ENCODE measurements at places on chromosomes 4 and X.

DNA sequence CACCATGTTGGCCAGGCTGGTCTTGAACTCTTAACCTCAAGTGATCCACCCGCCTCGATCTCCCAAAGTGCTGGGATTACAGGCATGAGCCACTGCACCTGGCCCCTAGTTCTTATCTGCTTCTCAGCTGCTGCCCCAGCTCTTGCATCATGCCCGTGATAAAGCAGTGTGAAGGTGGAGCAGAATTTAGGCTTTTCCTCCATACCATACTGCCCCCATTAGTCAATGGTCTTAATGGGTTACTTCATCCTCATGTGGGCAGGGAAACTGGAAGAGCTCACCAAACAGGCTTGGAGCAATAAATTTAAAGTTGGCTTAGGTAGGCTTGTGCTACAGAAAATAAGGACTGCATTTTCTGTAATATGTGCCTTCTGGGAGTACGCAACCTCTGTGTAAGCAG is 636.9 kb upstream of the BOD1L1 start:
- DNase-seq: no peak

- no peak for DNase-seq
These were observed 32.1 kb downstream of the RPS6KA6 start for GRCh38 chrX:84155938-84156337.

DNA sequence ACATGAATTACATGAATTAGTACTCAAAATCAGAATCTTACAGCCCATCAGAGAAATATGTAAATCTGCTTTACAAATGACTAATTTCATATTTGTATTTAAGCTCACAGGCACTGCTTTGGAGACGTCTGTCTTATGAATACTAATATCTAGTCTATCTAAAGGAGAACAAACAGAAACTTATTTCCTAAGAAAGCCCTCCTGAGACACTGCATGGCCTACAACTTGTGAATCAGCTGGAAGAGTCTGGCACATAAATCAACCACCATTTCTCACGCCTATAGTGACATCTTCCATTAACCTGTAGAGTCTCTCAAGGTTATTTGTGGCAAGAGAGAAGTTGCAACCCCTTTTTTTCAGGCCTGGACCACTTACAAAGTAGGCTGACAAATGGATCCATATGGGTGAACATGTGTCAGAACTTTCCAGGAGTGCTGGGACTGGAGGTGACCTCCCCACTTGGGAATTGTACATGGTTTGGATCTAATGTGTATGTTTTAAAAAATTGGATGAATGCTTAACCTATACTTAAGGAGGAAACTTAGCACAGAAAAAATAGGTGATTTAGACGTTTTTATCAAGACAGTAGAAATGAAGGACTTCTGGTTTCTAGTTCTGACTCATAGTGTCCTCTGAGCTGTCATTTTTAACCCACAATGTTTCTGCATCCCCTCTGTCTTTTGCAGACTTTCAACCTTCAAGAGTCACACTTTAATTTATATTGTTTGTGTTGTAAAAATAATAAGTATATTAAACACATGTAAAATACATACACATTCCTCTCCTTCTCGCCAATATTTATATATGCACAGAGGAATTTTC is 83.2 kb upstream of the ARHGAP24 start:
- no peak for DNase-seq

DNA sequence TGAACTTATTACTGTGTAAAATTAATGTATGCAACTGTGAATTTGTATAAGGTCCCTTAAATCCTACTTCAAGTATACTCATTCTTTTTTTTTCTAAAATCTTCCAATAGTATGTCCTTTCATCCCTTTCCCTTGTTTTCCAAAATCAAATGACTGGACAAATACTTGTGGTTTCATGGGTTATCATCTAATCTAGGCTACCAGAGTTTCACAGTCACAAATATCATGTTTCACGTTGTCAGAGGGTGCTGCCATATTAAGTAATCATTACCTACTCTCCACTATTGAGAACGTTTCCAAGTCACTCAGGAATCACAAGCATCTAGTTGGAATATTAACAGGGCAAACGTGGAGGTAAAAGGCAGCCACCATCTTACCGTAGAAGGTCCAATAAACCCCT is 1235.0 kb upstream of the TENM3 start:
- DNase-seq: no peak

DNA sequence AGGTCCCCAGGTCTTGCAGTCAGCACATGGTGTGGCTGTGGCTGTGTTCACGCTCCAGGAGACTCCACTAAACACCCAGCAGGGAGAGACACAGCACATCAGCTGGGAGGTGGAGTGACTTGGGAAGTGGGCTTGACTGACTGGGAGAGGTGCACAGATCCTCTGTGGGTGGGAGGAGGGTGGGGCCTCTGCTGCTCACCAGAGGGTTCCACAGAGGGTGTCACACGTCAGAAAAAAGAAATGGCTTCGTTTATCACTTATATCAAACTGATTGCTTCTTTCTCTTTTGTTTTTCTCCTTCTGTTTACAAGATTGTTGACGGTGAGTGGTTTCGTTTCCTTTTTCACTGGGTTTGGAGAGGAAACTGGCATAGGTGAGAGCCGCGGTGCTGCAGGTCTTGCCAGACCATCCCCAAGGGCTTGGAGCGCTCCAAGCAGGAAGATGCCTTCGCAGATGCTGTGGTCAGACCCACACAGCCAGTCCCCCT is 24.8 kb upstream of the FAM193A start:
- DNase-seq: no peak

DNA sequence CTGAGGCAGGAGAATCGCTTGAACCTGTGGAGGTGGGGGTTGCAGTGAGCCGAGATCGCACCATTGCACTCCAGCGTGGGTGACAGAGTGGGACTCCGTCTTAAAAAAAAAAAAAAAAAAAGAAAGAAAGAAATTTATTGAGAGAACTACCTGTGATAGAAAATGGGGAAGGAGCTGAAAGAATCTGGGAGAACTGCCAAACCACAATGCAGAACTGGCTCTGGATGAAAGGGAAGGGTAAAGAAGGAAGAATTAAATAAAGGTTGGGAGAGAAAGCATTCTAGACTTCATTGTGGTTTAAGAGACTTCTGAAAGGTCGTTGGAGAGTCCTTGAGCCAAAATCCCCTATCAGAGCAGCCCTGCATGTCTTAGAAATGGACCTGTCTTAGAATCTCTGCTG is 567.9 kb upstream of the HTR2C start:
- no peak for DNase-seq

GRCh38 chrX:40188573-40189417 is 91.0 kb upstream of the BCOR start:
- DNase-seq: no peak

DNA sequence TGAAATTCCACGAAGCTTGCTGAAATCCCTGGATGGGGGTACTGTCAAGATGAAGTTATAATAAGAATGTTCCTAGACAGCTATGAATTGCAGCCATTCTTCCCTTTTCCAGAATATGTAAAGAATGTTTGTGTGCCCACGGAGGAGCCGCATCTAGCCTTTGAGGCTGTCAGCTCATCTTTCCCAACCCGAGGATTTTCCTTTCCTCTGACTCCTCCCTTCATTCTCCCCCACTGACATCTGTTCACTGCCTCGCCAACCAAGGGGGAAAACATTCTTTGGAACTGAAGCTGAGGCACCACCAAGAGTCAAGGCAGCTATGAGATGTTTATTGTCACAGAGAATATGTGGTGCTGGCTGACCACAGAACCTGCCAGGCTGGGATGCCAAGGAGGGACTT is 8.8 kb downstream of the NHSL2 start:
- DNase-seq: no peak

DNA sequence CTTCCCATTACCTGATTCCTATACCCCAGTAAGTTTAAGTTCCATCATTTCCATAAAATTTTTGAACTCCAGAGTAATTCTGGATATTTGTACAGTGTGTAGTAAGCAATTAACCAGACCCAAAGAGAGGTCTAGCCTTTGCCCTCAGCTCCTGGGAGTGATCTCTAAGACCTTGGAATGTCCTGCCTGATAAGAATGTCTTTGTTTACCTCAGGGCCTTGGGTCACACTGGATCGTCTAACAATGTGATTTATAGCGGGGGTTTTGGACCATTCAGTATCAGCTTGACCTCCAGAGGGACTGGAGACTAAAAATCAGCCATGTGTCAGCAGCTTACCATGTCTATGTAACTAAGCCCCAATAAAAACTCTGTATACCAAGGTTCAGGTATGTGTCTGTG is 330.9 kb upstream of the PPP1R2C start:
- DNase-seq: no peak

DNA sequence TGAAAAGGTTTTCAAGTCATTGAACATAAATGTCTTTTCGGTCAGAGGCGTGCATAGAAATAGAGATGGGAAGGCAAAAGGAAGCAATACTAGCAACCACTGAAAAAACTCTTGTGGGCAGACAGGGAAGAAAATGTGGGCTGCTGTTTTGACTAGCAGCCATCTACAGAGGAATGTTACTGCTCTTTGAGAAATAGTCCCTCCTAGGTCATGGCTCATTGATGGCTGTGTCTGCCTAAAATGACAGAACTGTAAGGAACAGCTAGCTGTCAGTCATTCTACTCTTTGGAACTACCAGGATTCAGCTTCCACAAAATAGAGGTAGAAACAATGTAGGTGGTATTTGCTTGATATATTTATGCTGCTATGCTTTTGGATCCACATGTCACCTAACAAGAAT is 26.9 kb upstream of the TMPRSS11B start:
- DNase-seq: no peak

DNA sequence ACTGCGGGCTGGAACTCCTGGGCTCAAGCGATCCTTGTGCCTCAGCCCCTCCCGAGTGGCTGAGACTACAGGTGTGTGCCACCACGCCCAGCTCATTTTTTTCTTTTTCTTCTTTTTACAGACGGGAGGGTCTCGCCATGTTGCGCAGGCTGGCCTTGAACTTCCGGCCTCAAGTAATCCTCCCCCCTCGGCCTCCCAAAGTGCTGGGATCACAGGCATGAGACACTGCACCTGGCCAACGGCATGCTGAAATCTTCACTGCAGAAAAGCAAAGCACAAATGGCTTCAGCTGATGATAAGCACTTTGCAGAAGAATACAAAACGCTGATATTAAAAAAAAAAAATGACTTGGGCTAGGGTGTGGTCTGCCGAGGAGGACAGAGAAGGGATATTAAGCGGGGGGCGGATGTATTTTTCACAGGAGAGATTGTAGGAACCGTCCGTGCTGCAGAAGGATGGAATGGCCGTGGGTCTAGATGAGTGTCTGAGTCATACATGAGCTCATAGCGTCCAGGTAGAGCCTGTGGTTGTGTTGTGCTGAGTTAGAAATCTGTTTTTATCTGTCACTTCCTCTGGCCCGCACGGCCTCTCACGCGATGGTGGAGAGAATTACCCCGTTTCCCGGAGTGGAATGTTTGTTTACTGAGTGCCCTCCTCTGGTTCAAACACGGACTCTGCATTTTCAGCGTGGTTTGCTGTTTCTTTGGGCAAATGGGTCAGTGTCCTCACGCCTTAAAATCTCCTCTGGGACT is 8.5 kb upstream of the AKAP17A start:
- no peak for DNase-seq

- DNase-seq: no peak
These were observed 390.1 kb downstream of the ADAM29 start for GRCh38 chr4:175308236-175308635.

DNA sequence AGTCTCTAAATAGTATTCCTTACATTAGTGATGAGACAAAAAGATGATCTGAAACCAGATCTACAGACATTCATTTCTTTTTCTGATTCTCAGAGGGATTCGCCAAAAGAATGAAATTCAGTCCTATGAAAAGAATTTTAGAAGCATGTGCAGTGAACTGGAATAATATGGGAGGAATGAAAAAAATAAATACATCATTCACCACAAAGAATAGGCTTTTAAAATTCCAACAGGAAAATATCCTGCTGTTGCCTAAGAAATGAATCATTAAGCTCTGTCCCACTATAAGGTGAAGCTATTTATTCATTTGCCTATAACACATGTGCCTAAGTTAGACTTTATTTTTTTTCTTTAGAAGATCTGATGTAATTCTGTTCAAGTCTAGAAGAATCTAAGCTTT is 165.9 kb downstream of the IL15 start:
- no peak for DNase-seq

DNA sequence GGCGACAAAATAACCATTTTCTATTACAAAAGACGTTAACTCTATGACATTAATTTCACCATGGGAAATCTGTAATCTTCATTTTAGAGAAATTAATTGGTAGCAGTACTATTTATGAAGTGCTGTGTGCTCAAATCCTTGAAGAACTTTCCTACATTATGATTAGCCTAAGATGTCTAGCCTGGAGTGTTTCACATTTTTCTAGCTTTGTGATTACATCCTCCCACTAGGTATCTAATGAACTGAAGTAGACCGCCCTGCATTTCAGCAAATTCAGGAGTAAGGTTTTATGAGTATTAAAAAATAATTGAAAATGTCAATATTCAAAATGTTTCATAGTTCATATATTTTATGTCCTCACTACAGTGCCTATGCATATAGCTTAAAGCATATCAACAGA is 713.1 kb downstream of the CCSER1 start:
- DNase-seq: no peak

DNA sequence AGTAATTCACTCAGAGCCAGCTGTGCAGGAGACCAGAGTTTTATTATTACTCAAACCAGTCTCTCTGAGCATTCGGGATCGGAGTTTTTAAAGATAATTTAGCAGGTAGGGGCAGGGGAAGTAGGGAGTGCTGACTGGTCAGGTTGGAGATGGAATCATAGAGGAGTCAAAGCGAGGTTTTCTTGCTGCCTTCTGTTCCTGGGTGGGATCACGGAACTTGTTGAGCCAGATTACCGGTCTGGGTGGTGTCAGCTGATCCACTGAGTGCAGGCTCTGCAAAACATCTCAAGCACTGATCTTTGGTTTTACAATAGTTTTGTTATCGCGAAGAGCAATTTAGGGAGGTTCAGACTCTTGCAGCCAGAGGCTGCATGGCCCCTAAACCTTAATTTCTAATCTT is 63.6 kb downstream of the TRIM2 start:
- DNase-seq: no peak

GRCh38 chr4:169658975-169659715 is 38.8 kb downstream of the CLCN3 start:
- DNase-seq: no peak

DNA sequence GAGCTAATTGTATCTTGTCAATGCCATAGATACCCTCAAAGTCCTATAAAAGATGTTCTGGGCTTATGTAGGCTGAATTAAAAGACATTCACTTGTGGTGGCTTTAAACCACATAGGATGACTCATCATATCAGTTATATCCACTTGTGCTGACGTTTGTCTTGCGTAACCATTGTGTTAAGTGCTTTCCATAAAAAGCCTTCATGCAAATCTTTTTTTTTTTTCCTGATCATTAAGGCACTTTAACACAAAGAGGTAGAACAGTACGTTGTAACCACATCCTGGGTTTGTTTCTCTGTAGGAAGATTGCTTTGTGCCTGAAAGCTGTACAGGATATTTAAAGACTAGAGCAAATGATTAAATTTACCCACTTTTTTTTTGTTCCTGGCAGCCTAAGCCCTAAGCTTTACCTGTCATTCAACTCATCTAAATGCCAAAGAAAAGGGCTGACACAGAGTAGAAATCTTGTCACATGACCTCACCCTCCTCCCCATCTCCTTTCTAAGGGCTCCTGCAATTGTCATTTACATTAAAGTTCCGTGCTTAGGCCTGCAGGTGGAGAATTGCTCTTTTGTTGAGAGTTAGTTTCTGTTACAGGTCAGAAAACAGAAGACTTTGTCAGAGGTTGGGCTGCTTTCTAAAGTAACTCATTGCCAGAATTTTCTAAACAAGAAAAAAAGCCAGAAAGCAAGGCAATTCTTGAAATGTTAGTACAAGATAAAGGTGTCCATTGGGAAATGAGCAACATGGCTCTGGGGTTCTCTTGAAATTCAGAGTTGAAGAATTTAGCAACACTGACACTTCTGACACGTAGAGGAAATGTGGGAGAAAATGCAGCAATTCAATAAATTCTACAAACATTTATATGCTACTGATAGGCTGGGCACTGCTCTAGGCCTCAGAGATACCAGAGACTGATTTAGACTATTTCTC is 555.6 kb downstream of the PPARGC1A start:
- DNase-seq: no peak
